Fibroblast of pulmonary artery (primary cell): ENCODE measurements at places on chromosomes 11 and 22.

DNA sequence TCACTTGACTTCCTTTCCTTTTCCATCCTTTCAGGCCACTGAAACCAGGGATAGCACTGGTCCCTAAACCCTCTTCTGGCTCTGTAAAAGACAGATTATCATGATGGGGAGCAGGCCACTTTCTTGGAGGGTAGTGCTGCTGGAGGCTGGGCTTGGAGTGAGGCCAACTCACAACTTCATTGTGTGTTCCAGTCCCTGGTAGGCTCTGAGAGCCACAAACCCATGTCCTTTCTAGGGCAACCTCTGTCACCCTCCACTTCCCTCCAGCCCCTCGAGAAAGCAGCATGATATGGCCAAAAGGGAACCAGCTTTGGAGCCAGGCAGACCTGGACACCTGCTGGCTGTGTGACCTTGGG, 2.3 kb downstream of the TKFC start:
- DNase-seq: no peak

DNA sequence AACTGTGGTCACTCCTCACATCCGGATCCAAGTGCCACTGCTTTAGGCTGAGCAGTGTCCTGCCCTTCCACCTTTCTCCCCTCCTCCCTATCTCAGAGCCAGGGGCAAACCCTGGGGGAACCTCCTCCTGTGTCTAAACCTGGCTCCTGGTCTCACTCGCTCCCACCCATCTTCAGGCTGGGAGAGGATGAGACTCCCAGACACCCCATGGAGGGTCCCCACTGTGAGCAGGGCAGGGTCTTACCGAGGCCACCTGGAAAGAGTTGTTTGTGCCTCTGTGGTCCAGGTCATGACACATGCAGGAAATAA, 93.6 kb downstream of the PDE2A start:
- DNase-seq: no peak

- peak; percentile 7 for DNase-seq
These were observed 229.1 kb upstream of the CARD18 start for GRCh38 chr11:105368711-105369110.

- DNase-seq: peak; percentile 11
These were observed 35.5 kb upstream of the CWF19L2 start for GRCh38 chr11:107493117-107493516.

- no peak for DNase-seq
These were observed 3.2 kb downstream of the C11orf54 start for GRCh38 chr11:93744669-93745004.

DNA sequence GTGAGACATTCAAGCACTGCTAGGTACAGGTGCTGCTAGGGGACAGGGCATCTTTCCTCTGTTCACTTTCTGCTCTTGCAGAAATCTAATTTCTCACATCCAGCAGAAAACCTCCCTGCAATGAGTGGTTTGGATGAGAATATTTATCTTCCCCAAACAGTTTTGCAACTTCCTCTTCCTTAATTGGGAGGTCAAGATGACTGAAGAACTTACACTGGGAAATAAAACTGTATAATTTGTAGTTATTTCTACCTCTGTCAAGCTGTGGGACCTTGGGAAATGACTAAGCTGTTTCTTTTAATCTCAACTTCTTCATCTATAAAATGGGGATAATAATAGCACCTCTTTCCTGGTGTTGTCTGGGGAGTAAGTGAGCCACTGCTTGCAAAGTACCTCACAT, 69.8 kb downstream of the PRR5L start:
- peak; percentile 66 for DNase-seq

DNA sequence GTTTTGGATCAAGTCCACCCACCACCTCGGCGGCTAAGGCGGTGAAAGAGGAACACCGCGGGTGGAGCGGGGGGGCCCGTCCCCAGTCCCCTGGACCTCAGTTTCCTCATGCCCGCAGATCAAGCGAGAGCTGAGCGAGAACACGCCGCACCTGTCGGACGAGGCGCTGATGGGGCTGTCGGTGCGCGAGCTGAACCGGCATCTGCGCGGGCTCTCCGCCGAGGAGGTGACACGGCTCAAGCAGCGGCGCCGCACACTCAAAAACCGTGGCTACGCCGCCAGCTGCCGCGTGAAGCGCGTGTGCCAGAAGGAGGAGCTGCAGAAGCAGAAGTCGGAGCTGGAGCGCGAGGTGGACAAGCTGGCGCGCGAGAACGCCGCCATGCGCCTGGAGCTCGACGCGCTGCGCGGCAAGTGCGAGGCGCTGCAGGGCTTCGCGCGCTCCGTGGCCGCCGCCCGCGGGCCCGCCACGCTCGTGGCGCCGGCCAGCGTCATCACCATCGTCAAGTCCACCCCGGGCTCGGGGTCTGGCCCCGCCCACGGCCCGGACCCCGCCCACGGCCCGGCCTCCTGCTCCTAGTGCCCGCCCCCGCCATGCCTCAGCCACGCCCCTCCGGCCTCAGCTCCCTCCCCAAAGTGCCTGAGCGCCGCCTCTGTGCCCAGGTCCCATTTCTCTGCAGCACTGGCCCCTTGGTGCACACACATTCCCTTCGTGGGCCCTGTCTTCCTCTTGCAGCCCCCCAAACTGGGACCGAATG, 12.7 kb downstream of the MAFF start:
- DNase-seq: peak; percentile 70

- no peak for DNase-seq
These were observed 39.3 kb downstream of the KCNJ4 start for GRCh38 chr22:38415561-38416321.

- DNase-seq: no peak
These were observed 74.7 kb upstream of the WNT7B start for GRCh38 chr22:46051646-46052045.

- no peak for DNase-seq
These were observed 1.4 kb downstream of the GAL3ST1 start for GRCh38 chr22:30572840-30573593.

DNA sequence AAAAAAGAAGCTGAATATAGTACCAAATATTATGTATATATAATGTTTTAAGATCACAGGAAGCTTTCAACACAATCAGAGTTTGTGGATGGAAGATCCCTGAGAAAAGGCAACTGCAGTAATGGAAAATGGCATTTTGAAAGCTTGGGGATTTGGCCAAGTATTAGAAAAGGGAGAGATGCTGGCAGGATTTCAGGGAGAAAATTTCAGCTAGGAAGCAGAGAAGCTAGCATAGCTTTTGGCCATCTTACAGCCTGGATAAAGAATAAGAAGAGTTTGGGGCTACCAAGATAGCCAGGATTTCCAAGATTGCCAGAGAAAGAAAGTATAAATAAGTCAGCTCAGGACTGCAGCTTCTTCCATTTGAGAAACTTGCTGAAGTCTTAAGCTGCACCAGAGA, 440.8 kb upstream of the LUZP2 start:
- no peak for DNase-seq

DNA sequence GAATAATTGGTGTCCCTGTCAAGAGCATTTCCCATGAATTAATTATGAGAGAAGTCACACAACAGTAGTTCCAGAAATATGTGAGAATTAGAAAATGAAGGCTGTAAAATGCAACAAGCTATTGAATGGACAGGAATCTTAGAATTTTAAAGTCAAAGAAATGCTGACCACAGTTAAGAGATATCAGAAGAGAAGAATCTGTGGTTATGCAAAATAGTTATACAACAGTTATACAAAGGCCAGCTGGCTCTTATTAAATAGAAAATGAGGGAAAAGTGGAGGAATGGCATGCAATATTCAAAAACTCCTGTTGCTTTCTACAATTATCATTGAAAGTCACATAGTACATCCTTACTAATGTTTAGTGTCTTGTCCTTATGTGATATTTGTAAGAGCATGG, 27.4 kb downstream of the CASP12 start:
- DNase-seq: peak; percentile 27

DNA sequence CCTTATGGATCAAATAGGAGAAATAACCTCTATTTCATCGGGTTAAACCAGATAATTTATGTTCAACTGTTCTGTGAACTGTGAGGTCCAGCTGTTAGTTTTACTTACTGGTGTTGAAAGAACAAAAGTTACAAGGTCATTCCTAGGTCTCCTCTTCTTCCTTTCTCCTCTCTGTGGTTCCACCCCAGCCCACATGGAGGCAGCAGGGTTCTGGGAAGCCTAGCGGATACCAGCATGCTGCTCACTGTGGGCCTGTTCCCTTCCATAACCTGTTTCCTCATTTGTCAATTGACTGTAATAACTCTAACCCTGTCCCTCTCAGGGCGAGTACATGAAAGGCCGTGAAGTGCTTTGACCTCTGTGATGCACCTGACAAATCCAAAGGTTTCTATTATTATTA, 27.8 kb downstream of the RELT start:
- peak; percentile 72 for DNase-seq

DNA sequence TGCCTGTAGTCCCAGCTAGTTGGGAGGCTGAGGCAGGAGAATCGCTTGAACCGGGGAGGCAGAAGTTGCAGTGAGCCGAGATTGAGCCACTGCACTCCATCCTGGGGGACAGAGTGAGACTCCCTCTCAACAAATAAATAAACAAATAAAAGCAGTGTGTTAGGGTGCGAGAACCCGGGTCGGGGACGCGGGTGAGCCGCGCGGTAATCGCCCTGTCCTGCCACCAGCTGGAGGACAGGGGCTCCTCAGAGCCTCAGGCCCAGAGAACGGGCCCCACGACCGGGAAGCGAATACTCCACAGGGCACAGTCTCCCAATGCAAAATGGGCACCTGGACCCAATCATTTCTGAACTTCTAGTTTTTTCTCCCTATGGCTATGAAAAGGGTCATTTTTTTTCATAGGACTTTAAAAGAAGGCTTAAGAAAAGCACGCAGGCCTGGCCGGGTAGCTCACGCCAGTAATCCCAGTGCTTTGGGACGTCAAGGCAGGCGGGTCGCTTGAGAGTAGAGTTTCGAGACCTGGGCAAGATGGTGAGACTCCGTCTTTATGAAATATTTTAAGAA, 744 bp upstream of the MCM5 start:
- DNase-seq: no peak

DNA sequence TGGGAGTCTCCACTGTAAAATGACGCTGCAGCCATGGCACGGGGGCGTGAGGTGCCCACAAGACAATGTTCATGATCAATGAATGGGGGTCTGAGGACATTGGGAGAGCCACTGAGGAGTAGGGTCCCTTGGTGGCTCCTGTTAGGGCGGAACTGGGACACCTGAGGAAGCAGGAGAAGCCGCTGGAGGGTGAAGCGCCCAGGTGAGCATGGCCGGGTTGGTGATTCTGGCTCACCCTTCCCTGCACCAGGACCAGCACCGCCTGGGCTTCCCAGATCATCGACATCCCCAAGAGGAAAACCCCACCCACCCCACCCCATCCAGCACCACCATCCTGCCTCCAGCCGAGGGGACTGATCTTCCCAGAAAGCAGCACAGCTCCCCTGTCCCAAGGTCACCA, 30.6 kb downstream of the SHANK2 start:
- DNase-seq: no peak

GRCh38 chr11:35800970-35801953, 138.7 kb downstream of the TRIM44 start:
- DNase-seq: no peak

- DNase-seq: no peak
These were observed 49.4 kb upstream of the CCDC90B start for GRCh38 chr11:83335446-83336070.

GRCh38 chr11:114293201-114293711, 2.9 kb upstream of the NNMT start:
- DNase-seq: peak; percentile 63

DNA sequence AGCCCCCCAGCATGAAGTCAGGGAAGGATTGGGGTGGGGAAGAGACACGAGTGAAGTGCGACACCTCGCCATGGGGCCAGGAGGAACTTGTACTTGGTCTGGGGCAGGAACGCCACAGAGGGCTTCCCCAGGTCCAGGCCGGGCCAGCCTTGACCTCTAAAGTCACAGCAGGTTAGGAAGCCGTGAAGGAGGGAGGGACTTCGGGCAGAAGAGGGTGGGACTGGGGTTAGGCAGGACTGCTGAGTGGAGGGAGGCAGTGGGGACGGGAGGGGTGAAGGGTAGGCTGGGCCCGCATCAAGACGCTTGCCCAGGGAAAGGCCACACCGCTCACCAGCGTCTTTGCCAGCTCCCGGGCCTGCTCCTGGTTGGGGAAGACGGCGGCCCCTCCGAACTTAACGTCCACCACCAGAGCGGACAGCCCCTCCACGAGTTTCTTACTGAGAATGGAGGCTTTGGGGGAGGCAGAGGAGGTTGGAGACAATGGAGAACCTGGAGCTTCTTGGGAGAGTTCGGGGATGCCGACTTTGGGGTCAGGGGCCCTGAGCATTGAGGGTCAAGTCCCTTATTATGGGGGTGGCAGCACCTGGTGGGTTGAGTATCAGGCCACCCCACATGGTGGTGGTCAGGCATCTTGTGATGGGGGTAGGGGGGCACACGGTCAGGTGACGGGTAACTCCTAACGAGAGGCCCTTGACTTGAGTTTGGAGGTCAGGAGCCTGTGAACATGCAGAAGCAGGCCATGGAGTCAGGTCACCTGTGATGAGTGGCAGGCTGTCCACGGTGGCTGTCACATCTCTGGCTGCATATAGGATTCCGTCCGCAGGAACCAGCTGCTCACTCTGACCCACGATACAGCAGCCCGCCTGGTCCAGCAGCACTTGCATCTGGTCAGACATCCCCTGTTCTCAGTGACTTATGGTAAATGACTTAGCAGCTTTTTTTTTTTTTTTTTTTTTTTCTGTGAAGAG, 1.7 kb upstream of the SCO2 start:
- peak; percentile 49 for DNase-seq

GRCh38 chr11:61187505-61188130, 15.7 kb upstream of the PGA3 start:
- peak; percentile 85 for DNase-seq

GRCh38 chr11:109785714-109786113, 307.5 kb upstream of the ZC3H12C start:
- peak; percentile 31 for DNase-seq

DNA sequence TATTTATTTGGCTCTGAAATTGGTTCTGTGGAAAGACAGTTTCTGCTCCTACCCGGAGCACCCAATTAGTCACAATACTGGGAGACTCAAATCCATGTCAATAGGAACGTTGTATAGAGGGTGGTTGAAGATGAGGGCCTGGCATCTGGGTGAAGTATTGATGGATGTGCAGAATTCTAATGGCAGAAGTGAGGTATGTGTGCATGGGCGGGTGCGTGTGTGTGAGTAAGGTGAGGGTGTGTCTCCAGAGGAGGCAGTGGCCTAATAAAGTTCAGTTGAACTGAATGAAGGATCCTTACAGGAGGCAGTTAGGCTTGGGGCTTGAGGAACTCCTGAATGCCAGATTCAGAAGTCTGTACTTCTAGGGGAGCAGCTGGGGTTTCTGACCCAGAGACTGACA, 71.8 kb upstream of the B3GAT1 start:
- no peak for DNase-seq
